Effector CD8-positive, alpha-beta T cell (primary cell): ENCODE measurements at places on chromosomes 13 and 19.

DNA sequence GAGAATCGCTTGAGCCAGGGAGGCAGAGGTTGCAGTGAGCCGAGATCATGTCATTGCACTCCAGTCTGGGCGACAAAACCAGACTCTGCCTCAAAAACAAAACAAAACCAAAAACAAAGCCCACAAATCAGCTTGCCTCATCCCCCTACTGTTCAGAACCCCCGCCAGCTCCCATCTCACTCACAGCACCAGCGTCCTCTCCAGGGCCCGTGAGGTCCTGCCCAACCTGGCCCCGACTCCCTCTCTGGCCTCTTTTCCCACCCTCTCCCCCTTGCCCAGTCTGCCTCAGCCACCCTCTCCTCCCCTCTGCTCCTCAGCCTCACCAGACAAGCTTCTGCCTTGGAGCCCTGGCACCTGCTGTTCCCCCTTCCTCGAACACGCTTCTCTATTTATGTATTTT, 3.8 kb downstream of the SLC8A2 start:
- DNase-seq: no peak

GRCh38 chr19:28307487-28307886, 905.5 kb downstream of the UQCRFS1 start:
- DNase-seq: no peak

- DNase-seq: no peak
These were observed 33.0 kb downstream of the ZAR1L start for GRCh38 chr13:32282096-32282711.

GRCh38 chr13:85519363-85519762, 279.9 kb downstream of the SLITRK6 start:
- DNase-seq: no peak

DNA sequence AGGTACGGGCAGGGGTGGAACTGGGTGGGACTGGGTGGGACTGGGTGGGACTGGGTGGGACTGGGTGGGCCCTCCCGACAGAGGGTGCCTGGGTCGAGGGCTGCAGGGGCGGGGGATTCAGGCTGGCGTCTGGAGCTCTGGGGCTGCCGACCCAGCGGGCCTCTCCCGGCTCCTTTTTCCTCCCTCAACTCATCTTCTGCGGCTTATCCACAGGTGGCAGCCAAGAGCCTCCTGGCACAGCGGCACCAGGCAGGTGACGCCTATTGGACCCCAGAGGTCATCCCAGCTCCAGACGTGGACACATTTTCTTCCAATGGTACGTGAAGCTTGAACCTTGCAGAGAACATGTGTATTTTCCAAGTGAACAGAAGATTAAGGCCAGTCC, 533 bp downstream of the ZNF544 start:
- no peak for DNase-seq

DNA sequence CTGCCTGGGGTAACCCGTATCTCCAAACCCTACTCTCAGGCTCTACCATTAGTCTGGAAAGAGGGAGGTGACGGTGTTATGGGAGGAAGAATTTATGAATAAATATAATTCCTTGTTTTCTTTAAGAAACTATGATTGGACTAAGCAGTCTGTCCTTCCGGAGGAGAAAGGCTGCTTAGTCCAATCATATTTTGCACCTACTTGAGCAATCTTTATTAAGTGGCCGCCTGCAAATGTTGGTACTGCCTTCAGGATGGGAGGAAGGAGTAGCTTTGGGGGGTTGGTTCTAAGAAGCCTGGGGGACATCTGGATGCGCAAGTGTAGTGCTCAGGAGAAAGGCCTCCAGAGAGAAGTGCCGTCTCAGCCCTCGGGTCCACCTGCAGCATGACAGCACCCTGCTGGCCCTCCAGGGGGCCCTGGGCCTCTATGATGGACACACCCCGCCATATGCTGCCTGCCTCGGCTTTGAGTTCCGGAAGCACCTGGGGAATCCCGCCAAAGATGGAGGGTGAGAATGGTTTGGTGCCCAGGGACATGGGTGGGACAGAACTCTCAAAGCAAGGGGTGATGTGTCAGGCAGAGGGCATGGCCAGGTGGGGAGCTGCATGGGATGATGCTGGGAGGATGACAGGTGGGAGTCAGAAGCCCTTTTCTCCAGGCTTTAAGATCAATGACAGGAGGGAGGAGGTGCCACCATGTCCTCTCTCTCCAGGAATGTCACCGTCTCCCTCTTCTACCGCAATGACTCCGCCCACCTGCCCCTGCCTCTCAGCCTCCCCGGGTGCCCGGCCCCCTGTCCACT, 4.1 kb downstream of the ACP4 start:
- DNase-seq: no peak

DNA sequence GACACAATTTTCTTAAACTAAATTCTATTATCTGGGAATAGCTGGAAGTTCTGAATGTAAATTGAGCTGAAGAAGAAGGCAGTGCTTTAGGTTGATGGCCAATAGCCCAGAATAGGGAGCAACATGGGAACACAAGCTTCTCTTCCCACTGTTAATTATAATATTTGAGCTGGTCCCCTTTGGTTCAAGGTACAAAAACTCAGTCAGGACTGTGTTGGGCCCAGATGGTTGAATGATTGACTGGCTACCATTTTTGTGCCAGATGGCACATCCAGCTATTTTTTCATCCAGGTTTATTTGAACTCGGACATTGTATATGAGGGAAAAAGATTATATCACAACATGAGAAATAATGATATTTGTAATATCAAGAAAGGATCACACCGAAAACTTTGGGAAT, 458.9 kb downstream of the SLITRK1 start:
- no peak for DNase-seq

DNA sequence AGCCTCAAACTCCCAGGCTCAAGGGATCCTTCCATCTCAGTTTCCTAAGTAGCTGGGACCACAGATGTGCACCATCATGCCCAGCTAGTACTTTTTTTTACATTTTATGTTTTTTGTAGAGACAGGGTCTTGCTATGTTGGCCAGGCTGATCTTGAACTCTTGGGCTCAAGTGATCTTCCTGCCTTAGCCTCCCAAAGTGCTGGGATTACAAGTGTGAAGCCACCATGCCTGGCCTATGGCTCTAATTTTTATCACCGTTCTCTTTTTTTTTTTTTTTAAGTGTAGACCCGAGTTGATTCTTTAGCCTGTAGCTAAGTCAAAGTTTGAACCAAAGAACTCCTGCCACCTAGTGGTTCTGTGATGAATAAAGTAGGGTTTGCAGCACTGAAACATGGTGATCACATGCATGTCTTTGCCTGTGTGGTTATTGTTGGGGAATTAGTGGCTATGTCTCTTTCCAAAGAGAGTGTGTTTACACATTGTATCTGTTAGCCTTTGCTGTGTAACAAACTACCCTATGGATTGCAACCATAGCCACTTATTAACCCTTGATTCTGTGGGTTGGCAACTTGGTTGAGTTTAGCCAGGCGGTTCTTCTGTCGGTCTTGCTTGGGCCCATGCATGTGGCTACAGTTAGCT, 11.6 kb downstream of the NFILZ start:
- DNase-seq: no peak
